ENCODE measurements at places on chromosomes 5 and 9. TPM values are rescaled to one million over a fixed set of nuclear protein-coding genes. Genes with fewer than 3 reads are reported as not detected.
A peak's percentile ranks its signal among the peaks of the same experiment; 100 is the strongest.

- DNase-seq = no peak
- H3K27me3 ChIP-seq = no peaks in the 10 kb centered on the region
- no peak overlapping the region for H3K4me3 ChIP-seq
- peaks cover 6% of the 10 kb centered on the region for H3K4me1 ChIP-seq
Measured at GRCh38 chr5:69042500-69042899, 51.3 kb upstream of the SLC30A5 start.

DNA sequence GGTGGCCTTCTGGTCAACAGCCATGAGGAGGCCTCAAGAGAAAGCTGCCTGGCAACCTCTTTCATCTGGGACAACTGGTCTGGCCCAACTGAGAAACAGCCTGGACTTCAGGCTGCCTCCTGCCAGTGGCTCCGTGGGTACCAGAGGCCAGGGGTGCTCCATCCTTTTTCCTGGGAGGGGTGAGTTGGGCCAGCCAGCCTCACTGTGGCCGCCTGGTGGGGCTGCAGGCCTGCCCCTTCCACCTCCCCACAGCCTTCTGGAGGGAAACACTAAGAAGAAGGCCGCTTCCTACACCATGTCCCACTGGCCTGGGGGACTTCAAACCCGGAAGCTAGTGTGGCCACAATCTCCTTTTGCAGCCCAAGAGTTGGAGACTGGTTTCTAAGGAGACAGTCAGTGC, 13.8 kb upstream of the NKD2 start:
- H3K27ac ChIP-seq = no peak overlapping the region
- H3K4me1 ChIP-seq = peaks cover 8% of the 10 kb centered on the region
- H3K27me3 ChIP-seq = peaks cover 61% of the 10 kb centered on the region
- DNase-seq = no peak
- H3K4me3 ChIP-seq = no peak overlapping the region

DNA sequence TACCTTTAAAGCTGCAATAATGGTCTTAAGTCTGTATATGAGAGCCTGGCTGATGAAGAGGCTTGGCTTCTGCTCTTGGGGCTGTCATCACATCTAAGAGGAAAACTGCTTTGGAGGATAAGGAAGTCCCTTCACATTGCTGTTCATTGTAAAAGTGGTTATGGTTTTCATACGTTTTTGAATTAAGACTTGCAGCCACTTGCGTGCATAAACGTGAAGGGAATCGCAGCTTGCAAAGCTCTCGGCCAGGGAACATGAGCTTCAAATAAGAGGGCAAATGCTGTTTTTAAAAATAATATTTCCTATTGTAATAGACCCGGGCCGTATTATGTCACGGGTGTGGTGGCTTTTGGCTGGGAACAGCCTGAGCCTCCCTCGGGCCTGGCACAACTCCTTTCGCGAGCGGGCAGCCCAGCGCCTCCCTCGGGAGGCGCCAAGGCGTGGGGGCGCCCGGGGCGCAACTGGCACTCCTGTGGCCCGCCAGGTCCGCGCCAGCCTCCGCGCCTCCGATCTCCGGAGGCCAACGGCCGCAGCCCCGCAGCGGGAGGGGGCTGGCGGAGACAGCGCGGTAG, 538 bp upstream of the ARHGEF28 start:
- H3K4me1 ChIP-seq = peaks cover 31% of the 10 kb centered on the region
- peak overlapping the region; percentile 34 for H3K27ac ChIP-seq
- H3K36me3 ChIP-seq = no peaks in the 10 kb centered on the region
- DNase-seq = no peak

GRCh38 chr5:160694896-160695295, 157.1 kb downstream of the ATP10B start:
- H3K36me3 ChIP-seq = no peaks in the 10 kb centered on the region
- H3K27me3 ChIP-seq = no peaks in the 10 kb centered on the region
- DNase-seq = no peak
- no peak overlapping the region for H3K27ac ChIP-seq

DNA sequence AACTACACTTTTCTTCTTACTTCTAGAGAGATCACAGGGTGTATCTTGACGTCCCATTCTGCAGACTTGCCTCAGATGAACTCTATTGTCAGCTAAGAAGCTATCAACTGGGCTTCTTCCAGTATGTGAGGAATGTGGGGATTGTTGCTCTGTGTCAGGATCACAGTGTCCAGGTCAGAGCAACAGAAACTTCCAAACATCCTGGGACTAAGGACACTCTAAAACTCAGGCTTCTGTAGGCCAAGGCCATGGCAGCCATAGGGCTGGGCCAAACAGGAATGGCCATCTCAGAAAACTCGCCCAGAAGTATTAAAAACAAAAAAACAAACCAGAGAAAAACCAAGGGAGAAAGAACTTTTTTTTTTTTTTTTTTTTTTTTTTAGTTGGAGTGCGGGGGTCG, 210.0 kb upstream of the CLINT1 start:
- H3K36me3 ChIP-seq = no peaks in the 10 kb centered on the region
- DNase-seq = no peak
- no peak overlapping the region for H3K4me3 ChIP-seq
- no peaks in the 10 kb centered on the region for H3K27me3 ChIP-seq
- H3K4me1 ChIP-seq = peaks cover 22% of the 10 kb centered on the region

- DNase-seq = no peak
- no peak overlapping the region for H3K4me3 ChIP-seq
- H3K36me3 ChIP-seq = no peaks in the 10 kb centered on the region
- no peak overlapping the region for H3K27ac ChIP-seq
- H3K4me1 ChIP-seq = no peaks in the 10 kb centered on the region
Measured at GRCh38 chr5:3153906-3154305, 402.4 kb upstream of the IRX2 start.

SLC34A3 gene
- not detected for total RNA-seq

DNA sequence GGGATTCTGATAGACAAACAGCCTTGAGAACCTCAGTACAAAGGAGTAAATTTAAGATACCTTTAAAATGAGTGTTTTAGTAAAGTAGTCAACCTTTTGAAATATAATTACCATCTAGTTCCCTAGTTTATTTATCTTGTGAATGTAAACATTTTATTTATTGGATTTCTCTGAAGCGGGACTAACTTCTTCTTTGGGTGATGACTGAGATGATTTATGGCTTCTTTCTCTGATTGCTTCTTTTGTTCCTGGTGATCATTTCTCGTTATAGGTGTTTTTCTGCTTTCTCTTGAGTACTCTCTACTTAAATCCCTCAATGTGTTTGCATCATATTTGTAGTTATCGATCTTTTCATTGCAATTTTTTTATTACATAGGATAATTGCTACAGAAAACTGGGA, 33.2 kb downstream of the PRDM6 start:
- no peak for DNase-seq
- H3K4me1 ChIP-seq = peaks cover 38% of the 10 kb centered on the region
- no peaks in the 10 kb centered on the region for H3K36me3 ChIP-seq

DNA sequence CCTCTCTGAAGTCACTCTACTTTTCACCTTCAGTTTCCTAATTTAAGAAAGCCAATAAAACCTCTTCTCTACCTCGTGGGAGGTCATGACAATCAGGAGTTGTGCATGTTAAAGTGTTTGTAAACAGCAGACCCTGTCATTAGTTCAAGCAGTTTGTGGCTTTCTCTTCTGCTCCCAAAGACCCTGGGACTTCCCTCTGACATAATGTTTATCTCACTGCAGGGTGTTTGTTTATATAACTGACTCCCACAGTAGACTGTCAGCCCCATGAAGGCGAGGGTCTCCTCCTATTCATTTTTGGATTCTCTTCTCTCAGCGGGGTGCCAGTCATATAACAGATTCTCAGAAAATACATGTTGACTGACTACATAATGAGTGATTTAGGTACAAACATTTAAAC, 360.0 kb upstream of the ZNF462 start:
- DNase-seq = no peak
- no peak overlapping the region for H3K27ac ChIP-seq
- no peaks in the 10 kb centered on the region for H3K27me3 ChIP-seq
- H3K4me1 ChIP-seq = no peaks in the 10 kb centered on the region

GRCh38 chr5:123483446-123484077, 28.4 kb upstream of the CSNK1G3 start:
- no peaks in the 10 kb centered on the region for H3K27me3 ChIP-seq
- DNase-seq = no peak
- H3K36me3 ChIP-seq = no peaks in the 10 kb centered on the region
- peak overlapping the region; percentile 45 for H3K27ac ChIP-seq

TMEM174 gene
- not detected for total RNA-seq

CAMK4 gene
- total RNA-seq = 0.89 TPM

- no peak for DNase-seq
- no peak overlapping the region for H3K4me3 ChIP-seq
- H3K27me3 ChIP-seq = peaks cover 16% of the 10 kb centered on the region
- H3K27ac ChIP-seq = no peak overlapping the region
Measured at GRCh38 chr9:7212101-7212500, 454.3 kb downstream of the KDM4C start.

- no peak for DNase-seq
- H3K4me3 ChIP-seq = no peak overlapping the region
- no peak overlapping the region for H3K27ac ChIP-seq
- no peaks in the 10 kb centered on the region for H3K36me3 ChIP-seq
- H3K4me1 ChIP-seq = peaks cover 3% of the 10 kb centered on the region
- peaks cover 2% of the 10 kb centered on the region for H3K27me3 ChIP-seq
Measured at GRCh38 chr9:130310456-130310855, 44.9 kb downstream of the HMCN2 start.

CARD19 gene
- total RNA-seq = 28.3 TPM

DNA sequence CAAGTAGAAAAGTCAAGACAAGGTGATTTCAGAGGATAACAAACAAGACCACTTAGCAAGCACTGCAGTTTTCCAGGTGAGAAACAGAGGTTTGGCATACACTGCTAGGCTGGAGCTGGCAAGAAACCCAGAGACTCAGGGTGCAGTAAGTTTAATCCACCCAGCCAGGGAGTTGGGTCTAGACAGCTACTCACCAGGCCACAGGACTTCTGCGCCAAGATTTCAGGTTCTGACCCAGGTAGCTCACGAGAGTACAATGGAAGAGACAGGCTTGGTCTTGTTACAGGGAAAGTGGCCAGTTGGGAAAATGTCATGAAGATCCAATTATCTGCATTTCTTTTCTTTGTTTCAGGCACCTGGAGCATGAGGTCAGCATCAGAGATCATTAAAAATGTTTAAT, 9.8 kb downstream of the SMIM23 start:
- H3K27ac ChIP-seq = no peak overlapping the region
- peaks cover 3% of the 10 kb centered on the region for H3K36me3 ChIP-seq
- no peak for DNase-seq
- H3K4me1 ChIP-seq = no peaks in the 10 kb centered on the region
- H3K27me3 ChIP-seq = peaks cover 23% of the 10 kb centered on the region
- H3K4me3 ChIP-seq = no peak overlapping the region

DNA sequence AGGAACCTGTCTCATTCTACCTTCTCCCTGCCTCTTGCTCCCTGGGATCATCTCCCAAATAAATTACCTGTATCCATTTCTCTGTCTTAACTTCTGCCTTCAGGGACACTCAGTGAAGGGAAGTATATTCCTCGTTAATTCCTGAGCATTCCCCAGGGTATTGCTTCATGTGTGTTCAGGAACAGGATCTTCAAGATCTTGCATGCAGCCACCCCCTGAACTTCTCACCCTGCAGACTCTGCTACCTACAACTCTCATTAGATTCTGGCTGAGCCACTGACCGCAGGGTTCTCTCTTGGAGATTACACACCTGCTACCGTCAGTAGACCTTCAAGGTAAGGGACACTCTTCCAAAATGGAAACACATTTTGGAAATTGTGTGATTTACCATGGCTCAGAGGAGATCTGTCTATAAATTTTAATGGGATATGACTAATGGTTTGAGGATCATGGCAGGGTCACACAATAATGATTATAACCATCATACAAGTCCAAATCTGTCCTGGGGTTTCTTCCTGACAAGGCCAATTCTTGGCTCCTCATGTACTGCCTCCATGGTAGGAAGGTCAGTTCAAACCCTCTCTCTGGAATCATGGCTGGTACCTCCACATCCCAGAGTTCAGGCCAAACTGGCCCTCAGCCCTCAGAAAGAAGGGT, 38.9 kb upstream of the UGCG start:
- H3K27me3 ChIP-seq = no peaks in the 10 kb centered on the region
- no peaks in the 10 kb centered on the region for H3K4me1 ChIP-seq
- no peak overlapping the region for H3K4me3 ChIP-seq
- H3K36me3 ChIP-seq = no peaks in the 10 kb centered on the region

ANKRD34B gene
- not detected for total RNA-seq

TAF11L5 gene
- total RNA-seq = not detected

DNA sequence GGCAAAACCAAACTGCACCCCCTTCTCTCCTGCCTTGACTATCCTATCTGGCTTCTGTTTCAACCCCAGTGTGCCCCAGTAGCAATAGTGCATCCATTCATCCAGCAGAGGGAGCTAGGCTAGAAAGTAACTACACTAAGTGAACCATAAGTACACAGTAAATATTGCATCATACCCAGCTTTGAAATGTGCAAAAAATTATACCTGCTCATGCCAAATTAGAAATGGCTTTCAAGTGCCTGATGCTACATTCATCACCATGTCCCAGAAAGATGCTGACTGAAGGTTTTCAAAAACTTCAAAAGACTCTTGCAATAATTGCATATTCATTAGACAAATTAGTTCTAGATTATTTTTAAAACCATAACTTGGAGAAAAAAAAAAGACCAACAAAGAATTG, 153.5 kb downstream of the PRELID2 start:
- no peaks in the 10 kb centered on the region for H3K36me3 ChIP-seq
- no peaks in the 10 kb centered on the region for H3K27me3 ChIP-seq
- no peak for DNase-seq
- H3K4me3 ChIP-seq = no peak overlapping the region
- H3K27ac ChIP-seq = peak overlapping the region; percentile 24

GRCh38 chr5:54062958-54063357, 247.4 kb downstream of the ARL15 start:
- H3K27ac ChIP-seq = peak overlapping the region; percentile 82
- H3K27me3 ChIP-seq = no peaks in the 10 kb centered on the region
- H3K4me1 ChIP-seq = peaks cover 31% of the 10 kb centered on the region
- H3K36me3 ChIP-seq = no peaks in the 10 kb centered on the region
- no peak overlapping the region for H3K4me3 ChIP-seq

PCDHGB6 gene
- 56.8 TPM for total RNA-seq

DNA sequence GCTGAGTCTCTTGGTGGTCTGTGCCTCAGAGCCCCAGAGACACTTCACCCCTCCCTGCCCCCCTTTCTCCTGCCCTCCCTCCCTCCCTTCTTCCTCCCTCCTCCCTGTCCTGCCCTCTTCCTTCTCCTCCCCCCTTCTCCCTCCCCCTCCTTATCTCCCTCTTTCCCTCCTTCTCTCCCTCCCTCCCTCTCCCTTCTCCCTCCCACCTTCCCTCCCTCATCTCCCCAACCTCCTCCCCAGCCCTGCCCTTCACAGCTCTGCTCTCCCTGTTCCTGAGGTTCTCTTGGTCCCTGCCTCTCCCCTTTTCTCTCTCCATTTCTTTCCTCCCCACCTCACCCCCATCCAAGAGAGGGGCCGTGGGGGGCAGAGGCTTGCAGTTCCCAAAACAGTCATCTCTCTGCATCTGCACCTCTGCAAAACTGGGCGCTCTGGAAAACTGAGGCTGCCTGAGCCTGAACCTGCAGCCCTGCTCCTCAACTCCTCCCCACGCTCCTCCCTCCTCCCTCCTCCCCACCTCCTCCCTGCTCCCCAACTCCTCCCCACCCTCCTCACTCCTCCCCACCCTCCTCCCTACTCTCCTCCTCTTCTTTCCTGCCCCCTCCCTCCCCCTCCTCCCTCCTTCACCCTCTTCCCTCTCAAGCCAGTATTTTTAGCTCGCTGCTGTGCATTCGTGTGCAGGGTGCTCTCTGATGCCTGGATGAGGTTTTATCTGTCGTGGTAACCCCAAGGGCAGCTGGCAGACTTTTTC, 219.1 kb downstream of the C9orf50 start:
- no peak overlapping the region for H3K4me3 ChIP-seq
- peaks cover 6% of the 10 kb centered on the region for H3K4me1 ChIP-seq
- H3K27ac ChIP-seq = no peak overlapping the region
- no peaks in the 10 kb centered on the region for H3K36me3 ChIP-seq

- H3K27ac ChIP-seq = no peak overlapping the region
- peaks cover 9% of the 10 kb centered on the region for H3K4me1 ChIP-seq
- H3K36me3 ChIP-seq = peaks cover 2% of the 10 kb centered on the region
- DNase-seq = no peak
- no peak overlapping the region for H3K4me3 ChIP-seq
- peaks cover 33% of the 10 kb centered on the region for H3K27me3 ChIP-seq
Measured at GRCh38 chr9:34507556-34507955, 15.2 kb downstream of the ENHO start.
